CD8-positive, alpha-beta T cell (primary cell): ENCODE measurements at places on chromosomes 6 and 20. TPM values are rescaled to one million over a fixed set of nuclear protein-coding genes. Genes with fewer than 3 reads are reported as not detected.

Gene RPS6KA2
- 2.2 TPM for total RNA-seq

Gene DPM1
- 54.7 TPM for total RNA-seq

Gene CYP39A1
- total RNA-seq: not detected

Gene EFCAB8
- total RNA-seq: 0.92 TPM

Gene ZBTB12
- total RNA-seq: 0.27 TPM

Gene TMX4
- 45.6 TPM for total RNA-seq

Gene NFATC2
- total RNA-seq: 32.6 TPM

Gene RMND1
- total RNA-seq: 6.3 TPM

Gene MEP1A
- not detected for total RNA-seq

Gene C20orf202
- not detected for total RNA-seq

Gene UBD
- total RNA-seq: not detected

Gene MAS1
- not detected for total RNA-seq

Gene SULF2
- 1.2 TPM for total RNA-seq

Gene ABHD12
- 17.9 TPM for total RNA-seq

Gene HDGFL1
- total RNA-seq: not detected
